ENCODE measurements at places on chromosomes 1 and 21. TPM values are rescaled to one million over a fixed set of nuclear protein-coding genes. Genes with fewer than 3 reads are reported as not detected.

Gene ZNF695
- total RNA-seq: not detected

DNA sequence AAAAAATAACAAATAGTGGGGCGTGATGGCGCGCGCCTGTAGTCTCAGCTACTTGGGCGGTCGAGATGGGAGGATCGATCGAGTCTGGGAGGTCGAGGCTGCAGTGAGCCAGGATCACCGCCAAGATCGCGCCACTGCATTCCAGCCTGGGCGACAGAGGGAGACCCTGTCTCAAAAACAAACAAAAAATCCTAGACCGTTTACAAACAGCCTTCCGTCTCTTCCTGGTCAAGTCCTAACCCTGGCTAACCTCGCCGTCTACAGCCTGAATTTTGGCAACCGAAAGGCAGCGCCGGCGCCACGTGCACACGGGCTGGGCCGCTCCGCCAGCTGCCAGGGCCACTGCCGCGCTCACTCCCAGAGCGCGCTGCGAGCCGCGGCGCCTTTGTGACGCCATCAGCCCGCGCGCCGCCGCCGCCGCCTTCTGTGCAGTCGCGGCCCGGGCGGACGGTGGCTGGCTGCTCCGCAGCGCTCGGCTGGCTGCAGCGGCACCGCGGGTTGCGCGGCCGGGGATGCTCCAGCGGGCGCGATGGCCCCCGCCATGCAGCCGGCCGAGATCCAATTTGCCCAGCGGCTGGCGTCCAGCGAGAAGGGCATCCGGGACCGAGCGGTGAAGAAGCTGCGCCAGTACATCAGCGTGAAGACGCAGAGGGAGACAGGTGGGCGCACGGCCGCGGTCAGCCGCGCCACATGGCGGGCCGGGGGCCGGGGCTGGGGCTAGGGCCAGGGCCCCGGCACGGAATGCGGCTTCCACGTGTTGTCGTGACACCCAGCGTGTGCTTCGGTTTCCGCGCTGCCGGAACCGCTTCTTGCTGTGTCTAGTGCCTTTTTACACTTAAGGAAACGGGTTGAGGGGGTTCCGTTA lies at the start of the genes HSF2BP and RRP1B:
Gene HSF2BP (minus strand): TSS at position 353 of the 865 bp plus-strand sequence. CDS start 1,392 bp downstream, outside the sequence.
Gene RRP1B (plus strand): TSS at position 425 of the 865 bp plus-strand sequence. CDS start 105 bp downstream, at position 530.
- DNase-seq: peak; percentile 88

GRCh38 chr1:19424651-19425570 lies 60.4 kb downstream of the CAPZB start:
- DNase-seq: no peak

GRCh38 chr1:207240325-207241101 lies 81.0 kb upstream of the CD55 start:
- no peak for DNase-seq

GRCh38 chr1:232635778-232636356 lies 5.9 kb upstream of the SIPA1L2 start:
- DNase-seq: no peak

DNA sequence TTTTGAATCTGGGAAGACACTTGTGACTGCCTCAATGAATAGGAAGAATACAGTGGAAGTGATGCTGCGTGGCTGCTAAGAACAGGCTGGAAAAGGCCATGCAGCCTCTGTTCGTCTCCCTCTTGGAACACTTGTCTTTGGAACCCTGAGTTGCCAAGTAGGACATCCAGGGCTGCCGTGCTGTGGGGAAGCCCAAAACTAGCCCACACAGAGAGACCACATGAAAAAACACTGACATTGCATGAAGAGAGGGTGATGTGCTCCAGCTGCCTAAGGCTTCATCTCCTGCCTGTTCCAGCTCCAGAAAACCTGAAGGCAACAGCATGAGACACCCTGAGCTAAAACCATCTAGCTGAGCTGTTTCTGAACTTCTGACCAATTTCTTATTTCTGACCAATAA lies 61.1 kb upstream of the GNG4 start:
- no peak for DNase-seq
